ENCODE measurements at places on chromosomes 3 and 15. TPM values are rescaled to one million over a fixed set of nuclear protein-coding genes. Genes with fewer than 3 reads are reported as not detected.

Gene DIPK2A
- total RNA-seq, result 24.8 TPM

Gene TAGLN3
- total RNA-seq, result 0.47 TPM

Gene IGF1R
- total RNA-seq, result 24.8 TPM

Gene SPESP1
- total RNA-seq, result 0.23 TPM

Gene EBLN2
- total RNA-seq, result 6.9 TPM

Gene PEX11A
- total RNA-seq, result 2.8 TPM

Gene MTHFS
- 33.0 TPM for total RNA-seq

Gene ROPN1
- not detected for total RNA-seq

Gene TRIM42
- not detected for total RNA-seq

Gene C3orf80
- not detected for total RNA-seq

Gene ADCY5
- total RNA-seq, result not detected

Gene ALDH1A2
- not detected for total RNA-seq

Gene GPR27
- total RNA-seq, result 1.2 TPM

Gene PTPRG
- total RNA-seq, result not detected

DNA sequence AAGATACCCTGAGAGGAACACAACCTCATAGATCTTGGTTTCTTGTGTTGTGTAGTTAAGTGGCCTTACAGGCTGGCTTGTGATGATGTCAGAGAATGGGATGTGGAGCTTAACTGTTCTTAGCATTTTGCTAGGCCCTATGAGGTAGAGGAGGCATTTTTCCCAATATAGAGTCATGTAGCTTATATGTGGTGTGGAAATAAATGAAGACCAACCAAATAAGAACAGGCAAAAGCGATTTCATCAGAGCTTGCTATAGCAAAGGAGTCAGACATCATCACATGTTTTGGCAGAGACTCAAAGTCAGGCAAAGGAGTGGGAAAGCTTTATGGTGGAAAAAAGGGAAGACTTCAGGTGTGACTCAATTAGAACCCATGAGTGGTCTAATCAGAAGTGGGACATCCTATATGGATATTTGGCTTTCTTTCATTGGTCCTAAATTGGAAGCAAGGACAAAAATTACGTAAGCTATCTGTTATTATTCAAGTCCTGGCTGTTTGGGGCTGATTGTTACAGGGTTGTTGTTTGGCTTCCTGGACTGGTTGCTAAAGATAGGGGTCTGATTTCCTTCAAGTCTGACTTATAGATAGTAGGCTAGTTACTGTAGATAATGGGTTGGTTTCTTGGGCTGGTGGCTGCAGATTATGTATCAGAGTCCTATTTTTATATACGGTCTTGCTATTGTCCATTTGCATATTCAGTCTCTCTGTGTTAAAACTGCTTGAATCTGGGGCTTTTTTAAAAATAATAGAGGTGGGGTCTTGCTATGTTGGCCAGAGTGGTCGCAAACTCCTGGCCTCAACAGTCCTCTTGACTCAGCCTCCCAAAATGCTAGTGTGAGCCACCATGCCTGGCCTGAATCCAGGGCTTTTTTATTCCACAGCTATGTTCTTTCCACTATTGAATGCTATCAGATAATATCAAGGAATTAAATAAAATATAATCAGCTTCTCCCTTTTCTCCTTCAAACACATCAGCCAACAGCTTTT is 30.3 kb upstream of the SETD2 start:
- no peak for DNase-seq

DNA sequence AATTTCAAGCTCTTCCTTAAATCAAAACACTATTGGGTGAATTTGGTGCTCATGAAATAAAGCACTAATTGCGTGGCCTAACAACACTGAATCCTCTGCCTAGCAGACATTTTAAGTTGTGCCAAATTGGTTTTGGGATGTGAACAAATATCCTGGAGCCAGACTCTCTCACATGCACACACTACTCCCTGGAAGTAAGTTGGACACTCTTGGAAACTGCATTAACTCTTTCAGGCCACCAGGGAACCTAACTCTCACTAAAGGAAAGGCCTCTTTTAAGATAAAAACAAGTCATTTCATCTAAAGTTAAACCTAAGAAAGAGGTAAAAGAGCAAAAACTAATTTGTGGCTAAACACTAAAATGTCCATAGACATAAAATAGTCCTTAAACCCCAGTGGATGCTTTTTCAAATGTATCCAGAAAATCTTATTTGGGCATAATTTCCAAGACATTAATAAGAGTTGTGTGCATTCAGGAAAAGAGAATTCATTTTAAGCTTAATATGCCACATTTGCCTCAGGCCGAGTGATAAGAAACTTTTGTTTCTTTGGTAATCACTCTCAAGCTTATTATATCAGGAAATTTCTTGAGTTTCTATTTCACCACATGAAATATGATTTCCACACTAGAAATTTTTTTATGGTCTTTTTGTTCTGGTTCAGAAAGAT is 61.8 kb downstream of the ZBTB20 start:
- DNase-seq, result no peak

GRCh38 chr3:157329551-157329950 is 107.1 kb upstream of the PTX3 start:
- DNase-seq, result no peak

DNA sequence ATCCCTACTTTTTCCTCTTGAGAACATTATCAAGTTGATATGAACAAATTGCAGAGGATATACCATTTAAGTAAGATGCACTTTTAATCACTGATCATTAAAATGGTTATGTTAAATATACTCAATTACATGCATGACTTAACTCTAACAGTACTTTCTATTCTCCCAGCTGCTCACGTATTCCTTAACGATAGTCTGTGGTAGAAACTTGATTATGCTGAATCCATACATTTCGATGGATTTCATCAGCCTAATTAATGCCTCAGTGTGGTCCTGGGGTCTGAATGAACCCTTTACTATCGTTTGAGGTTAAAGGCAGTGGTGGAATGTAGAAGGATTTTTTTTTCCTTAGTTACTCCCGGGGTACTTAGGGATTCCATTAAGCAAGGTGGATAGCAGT is 18.6 kb downstream of the SOX2 start:
- DNase-seq, result no peak

- DNase-seq, result no peak
These were observed 36.7 kb upstream of the BCL6 start for GRCh38 chr3:187782006-187782405.

- no peak for DNase-seq
These were observed 11.3 kb upstream of the KIF23 start for GRCh38 chr15:69402816-69403215.

DNA sequence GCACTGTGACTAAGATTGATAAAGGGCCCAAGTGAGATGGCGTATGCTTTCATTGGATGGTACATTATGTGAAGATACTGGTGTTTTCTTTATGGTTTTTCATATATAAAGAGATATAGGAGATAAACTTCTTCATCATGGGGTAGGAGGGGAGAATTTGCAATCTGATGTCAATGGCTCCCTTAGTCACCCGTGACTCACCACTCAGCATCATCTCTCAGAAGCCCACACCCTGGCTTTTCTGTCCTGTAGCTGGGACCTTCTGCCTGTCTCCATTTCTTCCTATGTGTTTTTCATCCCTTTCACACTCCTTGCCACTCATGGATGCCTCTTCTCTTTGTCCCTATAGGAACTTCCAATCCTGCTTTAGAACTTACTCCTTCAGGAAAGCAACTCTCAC is 114.3 kb upstream of the SEMA6D start:
- DNase-seq, result no peak

- DNase-seq, result no peak
These were observed 234.0 kb downstream of the MYRIP start for GRCh38 chr3:40043444-40043755.

- no peak for DNase-seq
These were observed 1233.9 kb upstream of the ALCAM start for GRCh38 chr3:104132566-104133403.

DNA sequence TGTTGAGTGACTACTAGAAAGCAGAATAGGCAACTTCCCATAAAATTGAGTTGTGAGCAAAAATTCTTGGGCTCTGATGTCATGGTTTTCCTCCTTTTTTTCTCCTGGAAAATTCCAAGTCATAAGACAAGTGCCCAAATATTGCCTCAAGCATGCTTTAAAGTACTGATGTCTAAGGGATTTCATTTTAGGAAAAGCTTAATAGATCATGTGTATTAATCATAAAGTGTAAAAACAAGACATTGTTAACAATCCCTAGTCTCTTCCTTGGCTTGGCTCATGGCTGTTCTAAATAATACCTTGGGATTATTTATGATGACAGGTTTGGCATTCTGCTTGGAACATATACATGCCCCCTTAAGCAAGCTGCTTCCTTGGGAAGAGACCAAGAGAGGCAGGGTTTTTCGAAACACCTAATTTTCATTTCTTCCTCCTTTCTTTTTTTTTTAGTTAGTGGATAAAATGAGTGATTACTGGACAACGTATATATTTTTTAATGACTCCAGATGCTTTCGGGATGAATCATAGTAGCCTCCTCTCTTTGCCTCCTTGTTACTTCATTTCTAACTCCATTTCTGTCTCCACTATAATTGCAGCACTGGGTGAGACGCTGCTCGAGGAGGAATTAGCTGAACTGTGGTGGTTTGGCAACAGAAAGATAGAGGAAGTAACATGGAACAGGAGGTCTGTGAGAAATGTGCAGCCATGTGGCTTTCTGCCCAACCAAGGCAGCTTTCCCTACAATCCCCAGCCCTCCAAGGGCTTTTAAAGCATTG is 104.9 kb downstream of the TPRG1 start:
- DNase-seq, result no peak

GRCh38 chr15:40899536-40900207 is 5.4 kb downstream of the VPS18 start:
- DNase-seq, result no peak

GRCh38 chr3:140630866-140631265 is 47.0 kb upstream of the TRIM42 start:
- no peak for DNase-seq

- no peak for DNase-seq
These were observed 106.1 kb downstream of the MEGF11 start for GRCh38 chr15:66147440-66147839.

DNA sequence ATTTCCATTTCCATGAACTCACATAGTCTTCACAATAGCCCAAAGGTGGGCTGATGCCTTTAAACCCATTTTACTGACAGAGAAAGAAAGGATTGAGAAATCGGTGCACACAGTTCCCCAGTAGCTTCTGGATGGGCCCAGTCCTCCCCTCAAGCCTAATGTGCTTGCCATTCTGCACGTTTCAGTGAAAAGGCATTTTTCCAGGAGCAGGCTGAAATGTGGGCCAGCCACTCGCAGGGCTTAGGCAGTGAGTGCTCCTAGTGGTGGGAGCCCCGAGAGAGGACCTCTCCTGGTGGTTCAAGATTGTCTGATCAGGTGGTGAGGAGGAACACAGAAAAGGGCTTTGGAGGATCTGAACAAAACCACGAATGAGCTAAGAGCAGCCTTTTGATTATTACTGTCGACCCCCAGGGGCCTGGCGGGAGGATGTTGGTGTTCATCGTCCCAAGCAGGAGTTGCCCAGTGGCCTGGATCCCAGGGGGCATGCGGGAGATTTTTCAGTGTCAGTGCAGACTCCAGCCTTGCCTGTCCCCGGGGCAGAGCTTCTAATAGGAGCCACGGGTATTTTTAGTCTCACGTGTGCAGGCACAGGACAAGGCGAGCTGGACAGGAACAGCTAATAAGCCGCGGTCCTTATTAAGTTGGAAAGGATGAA is 8.7 kb upstream of the KY start:
- no peak for DNase-seq

GRCh38 chr3:100088735-100089368 is 25.4 kb downstream of the FILIP1L start:
- no peak for DNase-seq

- no peak for DNase-seq
These were observed 59.0 kb downstream of the CTNNB1 start for GRCh38 chr3:41258239-41258800.

GRCh38 chr3:138812806-138813205 is 21.9 kb downstream of the PIK3CB start:
- no peak for DNase-seq

GRCh38 chr3:140756240-140757016 is 78.6 kb downstream of the TRIM42 start:
- DNase-seq, result peak; percentile 15

DNA sequence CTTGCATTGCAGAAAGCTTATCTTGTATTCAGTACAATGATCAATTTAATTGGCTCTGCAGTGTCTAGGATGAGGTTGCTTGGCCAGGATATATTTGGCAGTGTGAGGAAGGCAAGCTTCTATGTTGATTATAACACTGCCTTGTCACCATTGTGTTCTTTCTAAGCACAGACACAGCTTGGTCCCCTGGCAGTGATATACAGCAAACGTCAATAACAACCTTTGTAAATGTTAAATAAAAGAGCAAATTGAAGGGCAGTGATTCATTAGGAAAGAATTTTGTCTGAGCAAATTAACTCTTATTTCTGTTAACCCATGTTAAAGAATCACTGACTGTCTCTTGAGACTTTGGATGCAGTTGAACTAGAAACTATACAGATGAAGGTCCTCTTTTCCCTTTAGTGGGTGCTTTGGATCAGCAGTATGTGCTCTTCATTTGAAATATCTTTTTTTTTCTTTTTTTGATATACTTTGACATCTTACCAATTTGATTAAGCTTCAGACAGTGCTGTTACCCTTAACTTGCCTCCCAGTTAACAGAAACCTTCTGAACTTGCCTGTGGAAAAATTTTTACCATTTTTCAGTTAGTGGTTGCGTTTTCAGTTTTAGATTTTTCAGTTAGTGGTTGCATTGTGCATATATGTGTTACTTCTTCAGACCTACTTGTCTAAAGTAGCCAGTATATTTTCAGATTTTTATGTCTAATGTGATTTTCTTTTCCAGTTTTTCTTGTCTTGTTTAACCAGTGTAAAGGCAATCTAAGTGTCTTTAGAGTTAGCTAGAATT is 199.8 kb downstream of the TCF12 start:
- no peak for DNase-seq

- no peak for DNase-seq
These were observed 25.2 kb downstream of the TSEN2 start for GRCh38 chr3:12509466-12509865.

- DNase-seq, result no peak
These were observed 24.0 kb downstream of the TSEN2 start for GRCh38 chr3:12508291-12508700.

DNA sequence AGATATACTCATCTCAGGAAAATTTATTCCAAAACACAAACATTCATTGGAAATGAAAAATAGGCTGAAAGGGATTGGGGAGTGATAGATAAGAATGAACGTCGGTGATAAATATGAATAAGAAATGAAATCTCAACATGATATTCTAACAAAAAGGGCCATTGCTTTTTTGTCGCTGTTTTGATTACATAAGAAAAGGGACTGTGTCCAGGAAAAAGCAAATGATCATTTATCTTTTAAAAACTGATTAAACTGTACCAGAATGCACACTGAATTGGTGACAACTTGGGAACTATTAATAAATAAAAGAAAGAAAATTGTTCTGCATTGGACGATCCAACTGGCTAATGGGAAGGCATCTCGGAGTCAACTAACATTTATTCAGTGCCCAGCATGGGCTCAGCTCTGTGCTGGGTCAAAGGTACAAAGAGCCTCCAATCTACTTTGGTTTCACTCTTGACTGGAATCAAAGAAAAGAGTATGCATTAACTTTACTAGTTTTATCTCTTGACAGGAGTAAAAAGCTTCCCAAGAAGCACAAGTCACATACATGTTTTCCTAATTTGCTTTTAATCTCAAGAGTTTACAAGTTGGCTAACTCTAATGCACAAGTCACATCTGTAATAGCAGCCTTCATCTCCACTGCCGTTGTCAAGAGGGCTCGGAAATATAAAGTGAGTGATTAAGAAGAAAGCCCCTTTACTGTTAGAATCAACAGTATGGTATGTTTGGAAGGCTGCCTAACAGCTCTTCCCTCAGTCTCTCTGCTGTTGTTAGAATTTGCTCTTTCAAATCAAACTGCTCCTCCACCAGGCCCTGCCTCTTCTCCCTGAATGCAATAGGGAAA is 280.0 kb downstream of the IGSF11 start:
- DNase-seq, result no peak
